ENCODE measurements at places on chromosomes 6 and 20.

GRCh38 chr6:133906050-133906449, 17.1 kb downstream of the TCF21 start:
- DNase-seq: peak; percentile 72

DNA sequence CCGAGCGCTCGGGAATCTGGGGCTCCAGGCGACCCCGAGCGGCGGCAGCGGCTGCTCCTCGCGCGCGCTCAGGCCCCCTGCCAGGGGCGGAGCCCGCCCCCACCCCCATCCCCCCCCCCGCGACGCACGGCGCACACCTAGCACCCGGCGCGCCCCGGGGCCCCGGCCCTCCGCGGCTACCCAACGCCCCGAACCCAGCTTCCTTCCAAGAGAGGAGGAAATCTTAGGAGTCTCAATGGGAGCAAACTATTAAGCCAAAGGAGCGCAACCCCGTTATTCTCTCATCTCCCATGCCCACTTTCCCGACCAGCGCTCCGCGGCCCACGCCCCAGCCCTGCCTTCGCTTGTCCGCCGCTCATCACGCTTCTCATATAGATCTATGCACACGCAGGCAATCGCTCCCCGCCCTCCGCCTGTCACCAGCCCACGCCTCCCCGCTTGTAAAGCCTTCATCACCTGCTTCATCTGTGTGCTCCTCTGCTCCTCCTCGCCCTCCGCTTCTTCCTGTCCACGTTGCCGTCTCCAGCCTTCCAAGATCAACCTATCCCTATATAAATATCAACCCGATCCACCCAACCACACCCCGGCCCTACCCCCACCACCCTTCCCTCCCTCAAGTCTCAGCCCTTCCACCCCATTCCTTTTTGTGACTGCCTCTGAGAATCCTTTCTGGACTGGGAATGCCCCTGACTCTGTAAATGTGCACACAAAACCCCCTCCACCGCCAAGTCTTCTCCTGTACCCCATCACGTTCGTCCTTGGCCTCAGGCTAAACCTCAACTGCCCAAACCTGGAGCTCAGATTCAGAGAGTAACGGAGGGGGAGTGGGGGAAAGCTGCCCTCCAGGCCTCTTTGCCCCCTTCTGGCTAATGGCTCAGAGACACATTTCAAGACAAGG, at the start of gene DLK2:
Gene DLK2 (minus strand): TSS at position 18 of the 898 bp plus-strand sequence. CDS start 723 bp downstream, outside the sequence.
- DNase-seq: no peak

DNA sequence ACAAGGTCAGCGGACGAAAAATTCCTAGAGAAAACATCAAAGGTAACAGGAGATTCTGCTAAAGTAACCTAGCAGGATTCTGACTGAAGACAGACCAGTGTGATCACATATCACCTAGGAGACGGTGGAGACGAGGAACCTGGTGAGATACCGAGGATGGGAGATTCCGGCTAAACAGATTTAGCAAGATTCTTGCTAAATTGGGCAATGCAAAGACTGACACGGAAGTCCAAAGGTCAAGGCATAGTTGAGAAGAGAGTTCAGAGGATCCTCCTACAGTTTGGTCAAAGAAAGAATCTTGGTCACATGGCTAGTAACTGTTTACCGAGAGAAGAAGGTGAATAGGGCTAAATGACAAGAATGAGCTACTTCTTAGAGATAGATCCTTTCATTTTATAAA, 61.1 kb downstream of the TMEM170B start:
- peak; percentile 89 for DNase-seq

DNA sequence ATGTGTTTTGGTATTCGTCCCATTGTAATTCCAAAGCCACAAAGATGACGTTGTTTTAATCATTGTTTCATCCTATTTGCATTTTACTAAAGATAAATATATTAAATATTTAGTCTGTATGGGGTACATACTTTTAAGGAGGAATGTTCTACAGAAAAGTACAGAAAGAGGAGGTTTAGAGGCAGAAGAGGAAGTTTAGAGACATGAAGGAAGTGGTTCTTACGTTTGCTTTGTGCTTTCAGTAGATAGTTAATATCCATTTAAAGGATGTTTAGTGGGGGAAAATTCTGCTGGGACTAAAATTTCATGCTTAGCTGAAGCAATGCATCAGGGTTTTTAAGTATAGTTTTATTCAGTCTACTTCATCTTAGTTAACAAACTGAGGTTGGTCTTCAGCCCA, 116.6 kb downstream of the CRYBG1 start:
- no peak for DNase-seq

DNA sequence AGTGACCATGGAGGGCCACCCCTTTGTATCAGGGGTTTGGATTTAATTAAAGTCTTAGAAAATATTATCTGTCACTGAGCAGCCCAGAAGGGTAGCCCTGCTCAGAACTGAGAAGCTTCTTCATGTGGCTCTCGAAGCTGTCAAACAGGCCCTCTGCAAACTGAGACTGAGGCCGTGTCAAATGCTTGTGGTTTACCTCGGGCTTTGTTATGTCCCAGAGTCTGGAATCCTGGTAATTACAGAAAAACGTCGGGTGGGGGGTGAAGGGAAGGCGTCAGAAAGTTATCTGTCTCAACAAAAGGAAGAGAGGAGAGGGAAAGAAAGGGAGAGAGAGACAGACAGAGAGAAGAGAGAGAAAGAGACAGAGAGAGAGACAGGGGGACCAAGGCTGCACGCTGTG, 200.8 kb downstream of the BMP7 start:
- no peak for DNase-seq

DNA sequence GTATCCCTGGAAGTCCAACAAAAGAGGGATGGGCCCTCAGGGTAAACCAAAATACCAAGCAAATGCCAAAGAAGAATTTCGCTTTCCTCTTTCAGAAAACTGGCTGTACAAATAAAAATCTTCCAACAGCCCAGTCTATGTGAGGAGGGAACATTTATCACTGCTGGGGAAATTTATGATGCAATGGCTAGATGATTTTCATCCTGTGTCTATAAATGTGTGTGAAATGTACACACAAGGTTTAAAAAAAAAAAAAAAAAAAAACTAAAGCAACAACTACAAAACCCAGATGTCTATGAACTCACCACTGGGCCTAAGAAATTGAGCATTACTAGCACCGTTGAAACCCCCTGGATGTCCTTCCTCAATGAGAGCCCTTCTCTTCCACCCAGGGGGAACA, 68.7 kb upstream of the SLC4A11 start:
- peak; percentile 62 for DNase-seq

DNA sequence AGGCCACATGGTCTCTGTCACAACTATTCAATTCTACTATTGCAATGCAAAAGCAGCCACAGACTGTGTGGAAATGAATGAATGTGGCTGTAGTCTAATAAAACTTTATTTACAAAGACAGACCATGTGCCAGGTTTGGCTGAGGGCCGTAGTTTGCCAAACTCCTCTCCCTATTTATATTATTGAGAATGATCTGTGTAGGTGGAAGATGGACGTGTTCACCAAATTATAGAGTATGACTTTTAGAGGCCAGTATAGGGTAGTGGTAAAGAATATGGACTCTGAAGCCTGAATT, 125.7 kb upstream of the MYLIP start:
- no peak for DNase-seq

GRCh38 chr6:54700158-54700557, 146.4 kb upstream of the FAM83B start:
- no peak for DNase-seq

All from amniotic epithelial cell (primary cell).